ENCODE measurements at places on chromosomes 6 and 20.

- DNase-seq = peak; percentile 37
Observed at GRCh38 chr20:36856691-36857635, 19.0 kb upstream of the TLDC2 start.

GRCh38 chr6:21870076-21870730, 276.7 kb downstream of the SOX4 start:
- DNase-seq = no peak

DNA sequence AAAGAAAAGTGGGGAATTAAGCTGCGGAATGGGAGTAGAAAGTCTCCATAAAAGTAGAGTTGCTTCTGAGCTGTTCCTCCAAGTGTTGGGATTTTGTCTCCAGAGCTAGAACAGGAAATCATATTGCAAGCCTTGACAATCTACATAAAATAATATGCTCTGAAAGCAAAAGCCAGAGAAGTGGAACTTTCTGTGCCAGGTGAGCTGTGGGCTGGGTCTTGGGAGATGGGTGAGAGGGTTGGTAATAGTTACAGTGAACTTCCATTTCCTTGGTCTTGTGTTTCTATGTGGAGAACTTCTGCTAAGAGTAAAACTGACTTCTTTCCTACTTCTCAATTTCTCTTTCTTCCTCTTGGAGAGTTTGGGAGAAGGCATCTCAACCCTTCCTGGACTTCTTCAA, 6.3 kb upstream of the HMGN4 start:
- DNase-seq = no peak

- DNase-seq = no peak
Observed at GRCh38 chr6:84854811-84855400, 90.5 kb upstream of the TBX18 start.

DNA sequence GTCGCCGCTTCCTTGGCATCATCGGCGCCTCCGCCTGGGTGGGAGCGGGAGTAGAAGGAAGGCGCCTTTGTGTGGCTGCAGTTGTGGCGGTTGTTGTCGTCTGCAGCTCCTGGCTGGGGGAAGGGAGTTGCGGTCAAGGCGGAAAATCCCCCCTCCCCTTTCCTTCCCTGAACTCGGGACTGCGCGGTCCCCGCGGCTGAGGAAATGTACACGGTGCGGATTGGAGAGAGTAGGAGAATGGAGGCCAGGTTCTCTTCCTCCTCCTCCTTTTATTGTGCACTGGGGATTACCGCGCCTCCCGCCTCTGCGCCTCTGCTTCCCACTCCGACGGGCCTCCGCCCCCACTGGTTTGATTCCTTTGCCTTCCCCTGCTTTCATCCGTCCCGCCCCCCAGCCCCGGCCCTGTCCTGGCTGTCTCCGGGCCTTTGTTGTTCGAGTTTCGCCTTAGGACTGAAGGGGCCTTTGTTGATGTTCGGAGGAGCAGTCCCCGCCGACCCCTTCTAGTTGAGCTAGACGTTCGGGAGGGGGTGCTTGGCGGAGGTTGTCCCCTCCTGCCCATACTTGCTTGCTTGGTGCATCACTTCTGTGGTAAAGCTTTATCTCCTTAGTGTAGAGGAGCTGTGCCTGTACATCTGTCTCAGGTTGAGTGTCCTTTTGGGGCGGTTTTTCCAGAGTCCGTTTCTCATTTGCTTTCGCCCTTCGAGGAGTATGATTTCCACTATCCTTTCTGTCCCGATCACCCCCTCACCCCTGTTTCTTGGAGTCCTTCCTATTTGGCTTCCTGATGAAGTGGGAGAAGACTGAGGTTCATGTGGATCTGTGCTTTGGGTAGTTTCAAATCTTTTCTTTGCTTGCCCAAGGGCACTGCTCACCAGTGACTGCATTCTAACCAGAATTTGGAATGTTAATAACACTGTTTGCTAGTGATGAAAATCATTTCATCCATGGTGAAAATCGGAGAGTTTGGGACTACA, 764 bp downstream of the ZNF292 start:
- DNase-seq = peak; percentile 53

DNA sequence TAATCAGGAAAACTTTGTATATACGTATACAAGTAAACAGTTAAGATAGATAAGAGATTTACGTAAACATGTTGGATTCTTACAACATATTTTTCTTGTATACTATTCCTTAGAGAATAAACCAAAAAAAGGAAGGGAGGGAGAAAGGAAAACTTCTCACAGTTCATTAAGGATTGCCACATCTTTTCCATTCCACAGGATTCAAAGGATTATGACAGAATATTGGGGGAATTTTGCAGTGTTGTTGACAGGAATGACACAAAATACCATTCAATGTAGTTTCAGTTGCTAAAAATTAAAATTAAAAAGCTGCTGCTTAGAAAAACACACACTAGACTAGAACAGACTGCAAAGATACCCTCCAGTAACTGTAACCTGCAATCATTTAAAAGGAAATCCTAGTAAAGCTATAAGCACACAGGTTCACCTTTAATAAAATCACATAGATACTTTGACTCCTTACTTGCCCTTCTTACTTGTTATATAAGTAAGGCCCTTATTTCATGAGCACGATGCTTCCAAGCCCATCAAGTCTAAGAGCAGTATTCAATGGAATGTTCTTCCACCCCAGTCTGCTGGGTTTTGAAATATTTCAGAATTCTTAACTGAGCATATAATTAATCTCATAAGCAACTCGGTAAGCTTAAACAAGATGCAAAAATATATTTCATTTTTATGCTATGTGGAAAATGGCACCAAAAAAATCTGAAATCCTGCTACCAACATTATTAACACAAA, 107.8 kb downstream of the SMLR1 start:
- no peak for DNase-seq

- DNase-seq = no peak
Observed at GRCh38 chr20:24403406-24403805, 66.0 kb upstream of the SYNDIG1 start.

GRCh38 chr6:98547634-98548033, 286.7 kb upstream of the POU3F2 start:
- DNase-seq = no peak

All from CD4-positive, alpha-beta T cell treated with Interferon gamma for 1 hour (primary cell).